ENCODE measurements at places on chromosomes 7 and 10.

DNA sequence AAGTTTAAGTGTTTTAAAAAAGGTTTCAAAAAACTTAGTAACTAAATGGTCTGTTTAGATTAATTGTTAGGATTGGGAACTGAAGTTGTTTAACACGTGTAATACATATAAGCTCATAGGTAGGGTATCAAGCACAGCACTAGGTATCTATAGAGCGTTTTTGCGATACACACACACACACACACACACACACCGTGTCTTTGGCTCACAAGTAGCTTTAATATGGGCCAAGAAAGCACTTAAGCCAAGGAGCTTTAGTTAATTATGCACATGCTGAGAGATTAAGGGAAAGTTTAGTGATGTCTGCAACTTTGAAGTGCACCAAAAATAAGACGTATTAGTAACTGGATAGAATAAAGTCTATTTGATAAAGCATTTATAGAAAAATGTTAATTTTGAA lies 93.8 kb upstream of the CNTNAP2 start:
- no peaks in the 10 kb centered on the region for H3K36me3 ChIP-seq
- H3K27me3 ChIP-seq: no peaks in the 10 kb centered on the region
- H3K4me1 ChIP-seq: no peaks in the 10 kb centered on the region
- no peak overlapping the region for H3K4me3 ChIP-seq
- no peak overlapping the region for H3K27ac ChIP-seq

GRCh38 chr10:98815039-98815885 lies 368.5 kb upstream of the HPS1 start:
- no peak overlapping the region for H3K27ac ChIP-seq
- no peaks in the 10 kb centered on the region for H3K36me3 ChIP-seq
- no peak for DNase-seq
- H3K27me3 ChIP-seq: no peaks in the 10 kb centered on the region

DNA sequence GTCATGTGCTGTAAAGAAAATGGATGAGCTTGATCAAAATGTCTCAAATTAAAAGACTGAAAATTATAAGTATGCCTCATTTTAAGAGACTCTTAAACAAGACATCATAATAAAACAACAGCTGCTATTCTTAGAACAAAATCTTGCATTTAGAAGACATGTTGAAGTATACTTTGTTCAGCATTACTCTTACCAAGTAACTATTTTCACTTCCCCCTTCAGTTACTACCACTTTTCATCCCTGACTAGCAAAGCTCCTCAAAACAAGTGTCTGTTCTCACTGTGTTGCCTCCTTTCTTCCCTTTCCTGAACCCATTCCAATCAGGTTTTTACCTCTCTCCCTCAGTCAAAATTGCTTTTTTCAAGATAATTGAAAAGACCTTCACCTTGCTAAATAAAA lies 31.6 kb downstream of the ELAPOR2 start:
- no peak overlapping the region for H3K27ac ChIP-seq
- no peaks in the 10 kb centered on the region for H3K36me3 ChIP-seq
- no peaks in the 10 kb centered on the region for H3K4me1 ChIP-seq
- H3K4me3 ChIP-seq: no peak overlapping the region
- DNase-seq: no peak
- no peaks in the 10 kb centered on the region for H3K27me3 ChIP-seq

DNA sequence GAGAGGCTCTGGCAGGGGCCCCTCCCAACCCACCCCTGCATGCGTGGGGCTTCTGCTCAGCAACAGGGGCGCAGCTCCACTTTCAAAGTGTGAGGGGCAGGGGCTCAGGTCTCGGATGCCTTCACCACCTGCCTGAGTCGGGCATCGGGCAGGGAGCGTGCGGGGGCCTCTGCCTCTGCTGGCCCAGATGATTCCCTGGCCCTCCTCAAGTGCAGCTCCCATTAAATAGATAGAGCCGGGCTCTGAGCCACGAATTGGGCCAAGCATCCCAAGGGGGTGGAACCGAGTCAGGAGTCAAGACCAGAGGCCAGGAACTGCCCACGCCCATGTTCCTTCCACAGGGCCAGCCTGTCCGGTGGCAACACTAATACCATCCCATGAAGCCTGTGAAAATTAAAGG lies 108.9 kb upstream of the FAM20C start:
- no peak overlapping the region for H3K27ac ChIP-seq
- no peak for DNase-seq
- H3K36me3 ChIP-seq: no peaks in the 10 kb centered on the region

GRCh38 chr10:4984223-4984622 lies 19.4 kb downstream of the AKR1C2 start:
- H3K4me1 ChIP-seq: no peaks in the 10 kb centered on the region
- H3K36me3 ChIP-seq: no peaks in the 10 kb centered on the region
- H3K4me3 ChIP-seq: no peak overlapping the region
- no peaks in the 10 kb centered on the region for H3K27me3 ChIP-seq
- no peak for DNase-seq

- no peak for DNase-seq
- no peaks in the 10 kb centered on the region for H3K27me3 ChIP-seq
- no peaks in the 10 kb centered on the region for H3K4me1 ChIP-seq
- H3K36me3 ChIP-seq: no peaks in the 10 kb centered on the region
Observed at GRCh38 chr10:130231251-130231741, 95.1 kb downstream of the GLRX3 start.

DNA sequence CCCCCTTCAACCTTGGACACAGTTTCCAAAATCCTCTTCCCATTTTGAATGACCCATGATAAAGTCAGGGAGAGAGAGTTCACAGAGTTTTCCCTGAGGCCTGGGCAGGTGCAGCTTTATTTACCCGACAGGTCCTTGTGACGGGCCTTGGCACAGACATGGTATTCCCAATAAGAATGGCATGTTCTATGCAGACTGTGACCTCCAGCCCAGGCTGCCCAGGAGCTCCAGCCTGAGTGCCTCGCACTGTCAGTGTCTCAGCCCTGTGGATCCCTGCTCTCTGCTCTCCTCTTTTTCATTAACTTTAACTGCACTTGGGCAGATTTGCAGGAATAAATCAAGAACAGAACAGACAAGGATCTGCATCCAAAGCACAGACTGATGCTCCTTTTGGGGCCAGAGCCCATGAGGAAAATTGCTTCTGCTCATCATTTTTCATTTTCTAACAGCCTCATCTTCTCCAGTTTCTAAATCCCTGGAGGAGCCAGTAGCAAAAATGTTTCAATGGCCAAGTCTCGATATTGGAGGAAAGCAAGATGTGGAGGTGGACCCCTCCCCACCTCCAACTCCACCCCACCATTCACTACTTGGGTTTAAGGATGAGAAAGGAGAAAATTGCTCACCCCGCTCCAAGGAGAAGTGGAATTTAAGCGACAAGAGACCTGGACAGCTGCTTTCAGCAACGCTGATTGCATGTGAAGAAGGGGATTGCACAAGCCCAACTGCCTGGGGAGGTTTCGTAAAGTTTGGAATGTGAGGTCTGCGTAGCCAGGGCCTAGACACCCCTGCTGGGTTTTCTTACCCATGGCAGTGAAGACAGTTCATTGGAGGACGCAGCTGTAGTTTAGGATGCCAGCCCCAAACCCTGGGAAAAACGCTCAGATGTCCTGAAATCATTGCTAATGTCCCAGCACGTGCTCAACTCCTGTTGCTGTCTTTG lies 225.9 kb downstream of the WDR11 start:
- H3K4me3 ChIP-seq: no peak overlapping the region
- no peak overlapping the region for H3K27ac ChIP-seq
- no peaks in the 10 kb centered on the region for H3K4me1 ChIP-seq
- H3K27me3 ChIP-seq: no peaks in the 10 kb centered on the region

- no peaks in the 10 kb centered on the region for H3K36me3 ChIP-seq
- H3K27me3 ChIP-seq: no peaks in the 10 kb centered on the region
- H3K4me3 ChIP-seq: no peak overlapping the region
- no peak overlapping the region for H3K27ac ChIP-seq
- DNase-seq: no peak
Observed at GRCh38 chr10:28014651-28015050, 15.8 kb upstream of the ODAD2 start.

DNA sequence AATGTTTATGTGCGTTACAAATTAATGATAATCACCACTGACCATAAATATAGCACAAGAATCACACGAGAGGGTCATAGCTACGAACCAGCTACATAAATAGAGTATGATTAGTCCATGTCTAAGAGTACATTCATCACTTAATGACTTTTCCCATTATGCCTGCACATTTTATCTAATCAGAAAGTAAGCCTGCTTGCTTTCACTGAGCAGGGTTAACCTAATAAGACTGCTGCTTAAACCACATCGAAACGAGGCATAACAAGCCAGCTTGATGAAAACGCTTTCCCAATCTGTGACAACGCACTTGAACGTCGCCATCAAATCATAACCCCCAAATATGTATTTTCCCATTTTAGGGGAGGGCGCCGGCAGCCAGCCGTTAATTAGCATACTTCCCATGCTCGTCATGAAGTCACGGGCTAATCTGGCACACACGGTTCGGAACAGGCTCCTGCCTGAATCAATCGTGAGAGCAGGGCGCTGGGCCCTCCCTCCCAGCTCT lies 71.5 kb downstream of the EBF3 start:
- no peaks in the 10 kb centered on the region for H3K4me1 ChIP-seq
- H3K27me3 ChIP-seq: no peaks in the 10 kb centered on the region
- DNase-seq: no peak
- no peaks in the 10 kb centered on the region for H3K36me3 ChIP-seq
- H3K27ac ChIP-seq: no peak overlapping the region
- H3K4me3 ChIP-seq: no peak overlapping the region

DNA sequence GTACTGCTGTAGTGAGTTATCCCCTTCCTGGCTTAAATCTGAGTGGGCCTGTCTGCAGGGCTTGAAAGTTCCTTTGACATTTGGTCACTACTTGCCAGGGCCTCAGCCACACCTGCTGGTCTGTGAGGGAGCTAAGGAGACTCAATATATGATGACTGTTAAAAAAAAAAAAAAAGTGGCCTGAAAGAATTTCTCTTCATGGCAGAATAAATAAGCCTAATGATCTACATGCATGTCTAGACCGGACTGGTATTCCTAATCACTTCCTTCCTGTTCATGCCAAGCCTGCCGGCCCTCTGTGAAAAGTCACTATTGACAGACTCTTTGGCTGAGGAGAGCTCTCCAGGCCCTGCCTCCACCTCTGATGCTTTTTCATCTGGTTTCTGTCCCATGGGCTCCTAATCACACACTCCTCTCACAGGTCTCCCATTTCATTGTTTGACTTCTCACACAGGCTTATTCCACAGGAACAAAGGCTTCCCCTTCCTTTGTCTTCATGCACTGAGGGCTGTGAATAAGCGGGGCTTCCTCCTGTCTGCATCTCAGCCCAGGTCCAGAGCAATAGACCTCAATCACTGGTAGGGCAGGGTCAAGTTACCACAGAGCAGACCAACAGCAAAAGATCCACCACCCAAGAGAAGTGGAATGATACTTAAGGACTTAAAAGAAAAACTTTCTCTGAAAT lies 99.1 kb upstream of the SEC61G start:
- H3K4me1 ChIP-seq: no peaks in the 10 kb centered on the region
- no peaks in the 10 kb centered on the region for H3K27me3 ChIP-seq
- no peak overlapping the region for H3K27ac ChIP-seq
- H3K36me3 ChIP-seq: no peaks in the 10 kb centered on the region
- DNase-seq: no peak

DNA sequence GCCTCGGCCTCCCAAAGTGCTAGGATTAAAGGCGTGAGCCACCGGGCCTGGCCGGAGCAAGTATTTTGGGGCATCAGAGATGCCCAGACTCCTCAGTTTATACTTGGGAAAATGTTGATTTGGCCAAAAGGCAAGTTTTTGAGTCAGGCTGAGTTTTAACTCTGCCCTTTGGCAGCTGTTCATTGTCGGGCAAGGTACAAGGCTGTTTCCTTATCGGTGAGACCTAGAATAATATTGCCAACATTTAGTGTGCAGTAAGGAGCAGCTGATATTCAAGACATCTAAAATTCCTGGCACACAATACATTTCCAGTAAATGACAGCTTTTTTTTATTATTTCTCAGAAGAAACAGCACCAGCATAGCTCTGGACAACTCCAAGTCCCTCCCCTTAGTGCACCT lies 147.6 kb upstream of the C7orf33 start:
- no peaks in the 10 kb centered on the region for H3K27me3 ChIP-seq
- H3K27ac ChIP-seq: no peak overlapping the region
- DNase-seq: no peak
- H3K4me3 ChIP-seq: no peak overlapping the region
- H3K36me3 ChIP-seq: no peaks in the 10 kb centered on the region
- H3K4me1 ChIP-seq: no peaks in the 10 kb centered on the region

- H3K4me1 ChIP-seq: no peaks in the 10 kb centered on the region
- peaks cover 5% of the 10 kb centered on the region for H3K27me3 ChIP-seq
- no peak for DNase-seq
Observed at GRCh38 chr10:1379601-1380000, 323.4 kb downstream of the WDR37 start.

DNA sequence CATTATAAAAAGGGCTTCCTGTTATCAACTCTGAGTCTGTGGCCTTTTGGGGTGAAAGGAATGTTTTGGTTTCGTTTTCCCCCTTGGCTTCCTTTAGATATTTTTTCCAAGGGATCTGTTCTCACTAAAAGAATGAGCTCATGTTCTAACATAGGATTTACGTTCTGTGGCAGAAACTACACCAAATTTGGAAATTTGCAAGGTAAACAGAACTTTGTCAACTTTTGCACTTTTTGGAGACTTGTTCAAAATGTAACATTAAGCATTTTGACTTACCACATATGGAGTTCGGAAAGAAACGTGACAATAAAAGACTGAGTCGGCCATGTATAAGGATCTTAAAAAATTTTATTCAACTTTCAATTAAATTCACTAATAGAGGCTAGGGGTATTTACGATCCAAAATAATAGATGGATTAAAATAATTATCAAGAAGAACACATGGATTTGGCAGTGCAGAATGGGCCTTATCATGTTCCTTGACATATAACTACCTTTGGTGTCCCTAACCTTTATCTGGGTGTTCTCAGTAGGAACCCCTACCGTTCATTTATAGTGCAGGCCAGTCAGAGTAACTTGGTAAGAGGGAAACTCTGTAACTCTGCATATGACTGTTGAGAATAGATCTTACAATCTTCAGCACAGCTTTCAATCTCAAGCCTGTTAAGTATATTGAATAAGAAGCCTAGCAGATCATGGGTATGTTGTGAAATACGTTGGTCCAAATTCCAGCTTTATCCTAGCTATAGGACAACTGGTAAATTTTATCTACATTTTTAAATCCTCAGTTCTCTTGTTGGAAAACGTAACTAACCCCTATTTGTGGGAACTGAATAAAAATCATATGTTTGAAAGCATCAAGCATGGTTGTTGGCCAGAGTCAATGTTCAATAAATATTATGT lies 11.8 kb downstream of the CPED1 start:
- no peak overlapping the region for H3K4me3 ChIP-seq
- H3K4me1 ChIP-seq: no peaks in the 10 kb centered on the region
- H3K27me3 ChIP-seq: no peaks in the 10 kb centered on the region
- no peak for DNase-seq
- H3K36me3 ChIP-seq: no peaks in the 10 kb centered on the region

GRCh38 chr7:96026010-96026409 lies 253.7 kb downstream of the DYNC1I1 start:
- no peak for DNase-seq
- H3K4me1 ChIP-seq: no peaks in the 10 kb centered on the region
- no peak overlapping the region for H3K4me3 ChIP-seq
- H3K27me3 ChIP-seq: no peaks in the 10 kb centered on the region

DNA sequence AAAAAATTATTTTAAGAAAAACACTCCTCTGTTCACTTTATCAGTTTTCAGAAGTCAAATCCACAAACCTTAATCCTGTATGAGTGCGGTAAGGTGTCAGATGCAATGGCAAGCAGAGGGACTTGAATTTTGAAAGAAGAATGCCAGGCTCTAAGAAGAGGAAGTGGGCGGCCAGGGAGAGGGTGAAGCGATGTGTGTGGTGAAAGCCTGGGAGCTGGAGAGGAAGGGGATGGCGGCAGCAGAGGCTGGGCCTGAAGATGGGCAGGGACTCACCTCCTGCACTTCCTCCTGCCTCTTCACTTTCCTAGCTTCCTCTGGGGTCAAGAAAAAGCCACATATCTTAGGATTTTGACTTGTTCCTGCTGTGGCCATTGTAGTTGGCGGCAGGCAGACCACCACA lies 609.6 kb downstream of the PARD3 start:
- no peak overlapping the region for H3K27ac ChIP-seq
- no peaks in the 10 kb centered on the region for H3K36me3 ChIP-seq
- peaks cover 7% of the 10 kb centered on the region for H3K27me3 ChIP-seq
- peak; percentile 6 for DNase-seq
- no peak overlapping the region for H3K4me3 ChIP-seq
